ENCODE measurements at places on chromosomes 2 and 18.

- no peak for DNase-seq
Observed at GRCh38 chr2:109655287-109655686, 41.1 kb downstream of the SOWAHC start.

DNA sequence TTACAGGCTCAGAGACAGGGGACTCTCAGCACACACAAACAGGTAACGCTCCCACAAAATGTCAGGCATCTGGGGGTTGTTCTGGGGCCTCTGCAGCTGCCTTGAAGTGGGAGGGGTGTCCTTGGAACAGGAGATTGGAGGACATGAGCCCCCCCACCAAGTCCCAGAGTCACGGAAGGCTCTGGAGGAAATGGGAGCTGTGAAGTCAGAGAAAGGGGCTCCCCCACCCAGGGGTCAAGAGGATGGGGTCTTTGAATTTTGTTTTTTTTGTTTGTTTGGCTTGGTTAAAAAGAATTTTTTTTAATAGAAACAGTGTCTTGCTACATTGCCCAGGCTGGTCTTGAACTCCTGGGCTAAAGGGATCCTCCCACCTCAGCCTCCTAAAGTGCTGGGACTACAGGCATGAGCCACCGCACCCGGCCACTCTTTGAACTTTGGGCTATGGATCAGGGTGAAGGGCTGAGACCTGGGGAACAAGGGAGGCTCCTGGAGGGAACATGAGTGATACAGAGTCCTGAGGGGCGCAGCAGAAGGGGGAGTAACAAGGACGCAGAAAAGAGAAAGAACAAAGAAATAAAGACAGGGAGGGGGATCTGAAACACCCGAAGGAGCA lies 46.8 kb downstream of the TNS1 start:
- no peak for DNase-seq

- no peak for DNase-seq
Observed at GRCh38 chr18:35387152-35387571, 10.0 kb upstream of the ZNF396 start.

DNA sequence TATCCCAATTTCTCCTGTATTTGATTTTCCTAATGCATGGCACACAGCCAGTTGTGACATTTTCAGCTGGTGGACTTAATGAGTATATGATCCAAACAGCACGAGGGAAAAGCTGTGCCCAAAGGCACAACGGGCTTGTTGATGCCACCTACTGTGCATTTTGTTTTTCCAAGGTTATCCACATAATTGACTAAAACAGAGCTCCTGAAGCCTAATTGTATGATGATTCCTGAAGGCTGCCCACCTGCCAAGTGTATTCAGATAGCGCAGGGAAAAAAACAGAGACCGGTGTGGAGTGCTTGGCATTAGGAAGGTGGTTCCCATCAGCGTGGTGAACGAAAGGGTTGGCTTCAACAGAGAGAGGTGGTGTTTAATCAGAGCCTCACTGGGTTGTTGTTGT lies 14.9 kb downstream of the RBMS1 start:
- no peak for DNase-seq

DNA sequence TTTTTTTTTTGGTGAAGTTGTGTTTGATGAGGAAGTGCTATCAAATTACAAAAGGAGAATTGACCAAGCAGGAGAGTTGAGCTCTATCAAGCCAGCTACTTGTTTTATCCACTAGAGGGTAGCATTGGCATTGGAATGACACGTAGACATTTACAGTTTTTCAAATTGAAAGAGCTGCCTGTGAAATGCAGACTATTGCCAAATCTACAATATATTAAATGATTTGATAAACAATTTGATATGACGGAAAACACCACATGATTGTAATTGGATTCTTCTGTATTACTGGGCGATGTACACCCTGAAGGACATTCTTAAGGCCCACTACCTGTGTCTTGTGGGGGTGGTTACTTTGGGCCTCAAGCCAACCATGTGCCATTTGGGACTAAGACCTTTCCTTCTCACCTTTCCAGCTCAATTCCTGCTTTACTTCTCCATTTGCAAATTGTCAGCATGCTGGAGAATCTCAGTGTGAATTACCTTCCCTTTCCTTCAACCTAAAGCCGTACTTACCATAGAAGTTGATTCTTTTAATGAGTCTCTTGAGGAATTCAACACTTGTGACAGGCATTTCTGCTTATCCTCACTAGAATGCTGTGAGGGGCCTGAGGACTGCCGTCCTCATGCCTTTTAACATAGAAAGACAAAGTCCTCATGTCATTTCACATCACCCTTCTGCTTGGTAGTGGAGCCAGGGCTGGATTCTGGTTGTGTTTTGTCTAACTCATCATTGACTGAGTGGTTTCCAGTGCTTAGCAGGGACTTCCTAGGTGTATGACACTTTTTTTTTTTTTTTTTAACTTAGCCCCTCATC lies 134.8 kb upstream of the THUMPD2 start:
- DNase-seq = no peak

DNA sequence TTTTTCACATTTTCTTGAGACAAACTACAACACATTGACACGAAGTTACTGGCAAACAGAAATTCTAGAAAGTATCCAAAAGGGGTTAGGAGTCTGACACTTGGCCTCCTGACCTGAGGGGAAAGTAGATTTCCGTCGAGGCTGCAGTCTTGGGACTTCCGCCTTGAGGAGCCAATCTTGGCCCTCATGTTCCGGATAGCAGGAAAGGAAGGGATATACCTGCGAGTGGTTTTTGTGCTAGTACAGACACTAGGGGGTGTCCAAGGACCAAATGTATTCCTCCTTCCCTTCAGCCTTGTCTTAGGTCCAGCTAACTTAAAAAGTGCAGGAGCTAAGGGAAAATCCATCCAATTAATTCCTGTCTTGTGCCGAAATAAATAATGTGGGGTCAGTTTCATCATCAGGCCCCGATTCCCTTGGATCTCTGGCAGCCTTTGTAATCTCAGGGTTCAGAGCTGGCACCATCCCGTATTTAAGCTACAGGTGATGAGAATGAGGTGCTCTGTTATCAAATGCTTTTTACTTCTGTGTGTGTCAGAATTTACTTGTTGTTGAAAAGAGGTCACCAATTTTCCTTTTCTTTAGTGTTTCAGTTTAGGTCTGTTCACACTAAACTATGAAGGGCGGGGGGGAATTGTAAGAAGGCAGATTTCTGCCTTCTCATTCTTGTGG lies 330.2 kb upstream of the FANCL start:
- no peak for DNase-seq

DNA sequence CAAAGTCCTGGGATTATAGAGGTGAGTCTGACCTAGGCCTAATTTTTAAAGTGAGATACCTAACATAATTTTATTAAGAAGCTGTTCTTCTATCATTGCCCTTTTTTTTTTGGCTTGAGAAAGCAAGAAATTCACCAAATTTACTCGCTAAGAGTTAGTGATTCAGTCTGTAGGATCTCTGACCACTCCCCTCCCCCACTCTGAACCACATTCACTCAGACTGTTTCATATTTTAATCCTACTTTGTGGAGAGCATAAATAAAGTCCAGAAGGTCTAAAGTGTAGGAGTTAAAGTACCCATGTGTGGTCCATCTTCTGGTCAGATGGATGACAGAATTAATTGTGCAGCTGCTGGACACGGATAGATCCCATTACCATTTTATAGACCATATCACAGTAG lies 115.8 kb upstream of the MGAT5 start:
- DNase-seq = no peak

DNA sequence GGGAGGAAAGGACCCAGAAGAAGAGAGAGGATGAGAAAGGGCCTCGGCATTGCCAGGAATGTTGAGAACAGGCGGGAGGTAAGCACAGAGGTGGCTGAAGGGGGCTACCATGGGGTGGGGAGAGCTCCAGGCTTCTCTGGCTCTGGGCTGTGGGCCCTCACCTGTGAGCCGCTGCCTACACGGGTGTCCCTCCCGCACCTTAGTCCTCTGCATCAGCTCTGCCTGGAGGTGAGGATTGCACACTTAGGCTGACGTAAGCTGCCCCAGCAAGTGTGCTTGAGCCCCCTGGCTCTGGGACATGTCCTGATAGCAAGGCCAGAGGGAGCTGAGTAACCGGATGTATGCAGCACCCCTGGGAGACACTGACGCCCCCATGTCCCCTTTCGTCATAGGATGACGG lies 33.9 kb downstream of the TMEM18 start:
- no peak for DNase-seq

DNA sequence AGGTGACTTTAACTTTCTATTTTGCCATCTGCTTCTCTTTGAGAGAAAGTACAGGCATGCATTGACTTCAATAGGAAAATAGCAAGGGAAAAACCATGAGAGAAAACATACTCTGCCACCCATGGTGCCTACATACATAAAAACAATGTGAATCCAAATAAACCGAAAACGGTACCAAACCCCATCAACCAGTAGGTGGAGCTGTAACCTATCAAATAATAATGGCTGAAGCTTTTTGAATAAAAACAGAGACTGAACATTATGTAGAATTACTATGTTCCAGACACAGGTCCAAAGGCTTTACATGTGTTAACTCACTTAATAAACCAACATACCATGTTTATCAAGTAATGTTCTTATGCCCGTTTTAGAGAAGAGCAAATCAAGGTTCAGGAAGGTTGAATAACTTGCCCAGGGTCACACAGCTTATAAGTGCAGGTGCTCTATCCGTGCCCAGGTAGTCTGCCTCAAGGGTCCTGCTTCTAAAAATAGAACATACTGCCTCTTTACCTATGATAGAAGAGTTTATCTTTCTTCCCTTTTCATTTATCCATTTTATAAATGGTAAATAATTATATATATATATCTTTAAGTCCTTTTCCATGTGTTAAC lies 293.9 kb upstream of the SYT4 start:
- DNase-seq = no peak

- no peak for DNase-seq
Observed at GRCh38 chr2:127122361-127123027, 15.5 kb upstream of the BIN1 start.

GRCh38 chr2:128367601-128368359 lies 49.1 kb upstream of the HS6ST1 start:
- no peak for DNase-seq

GRCh38 chr2:10398496-10398895 lies 49.6 kb downstream of the ODC1 start:
- no peak for DNase-seq

DNA sequence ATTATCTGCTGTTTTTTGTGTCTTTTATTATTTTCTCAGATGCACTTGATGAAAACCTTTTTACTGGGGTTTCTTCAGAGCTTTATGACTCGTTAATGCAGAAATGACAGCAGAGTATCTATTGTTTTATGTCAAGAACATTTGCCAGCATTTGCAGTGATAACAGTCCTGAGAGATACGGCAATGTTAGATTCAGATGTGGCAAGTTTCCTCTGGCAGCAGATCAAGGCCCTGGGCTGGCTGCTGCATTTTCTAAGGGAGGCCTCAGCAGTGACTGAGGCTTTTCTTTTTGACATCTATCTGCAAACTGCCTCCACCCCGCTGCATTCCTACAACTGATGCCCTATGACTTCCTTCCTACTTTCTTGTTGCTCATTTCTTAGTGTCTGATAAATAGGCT lies 40.2 kb downstream of the EFEMP1 start:
- DNase-seq = no peak

DNA sequence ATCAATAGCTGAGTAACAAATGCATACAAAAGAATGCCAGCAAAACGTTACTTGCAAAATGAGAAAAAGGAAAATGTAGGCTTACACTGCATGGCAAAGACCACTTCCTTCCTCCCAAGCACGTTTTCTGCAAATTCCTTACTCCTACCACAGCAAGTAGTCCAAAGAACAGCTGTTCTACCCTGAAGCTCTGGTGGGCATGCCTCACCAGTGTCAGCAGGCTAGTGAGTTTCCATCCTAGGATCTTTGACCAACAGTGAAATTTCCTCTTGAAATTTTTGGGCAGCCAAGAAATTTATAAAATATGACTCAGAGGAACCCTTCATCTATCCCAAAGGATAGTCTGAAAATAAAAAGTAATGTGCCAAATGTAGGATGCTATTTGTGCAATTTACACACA lies 123.9 kb downstream of the ZNF532 start:
- DNase-seq = no peak

- no peak for DNase-seq
Observed at GRCh38 chr2:126749537-126749936, 93.6 kb downstream of the GYPC start.

- DNase-seq = no peak
Observed at GRCh38 chr2:31446848-31447247, 32.3 kb upstream of the XDH start.

DNA sequence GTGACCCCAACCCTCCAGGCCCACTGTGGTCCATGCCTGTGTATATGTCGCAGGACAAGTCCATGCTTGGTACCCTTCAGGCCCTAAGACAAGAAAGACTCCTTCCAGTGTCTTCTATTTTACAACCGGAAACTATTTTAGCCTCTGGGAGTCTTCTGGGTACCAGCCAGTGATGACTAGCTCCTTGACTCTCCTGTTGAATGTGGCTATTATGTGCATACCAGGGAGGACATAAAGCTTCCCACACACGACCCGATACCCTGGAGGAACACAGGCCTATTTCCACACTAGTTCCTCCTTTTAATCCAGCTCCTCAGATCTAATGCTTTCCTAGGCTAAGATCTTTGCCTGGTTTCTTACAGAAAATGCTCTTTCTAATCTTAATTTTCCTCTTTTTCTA lies 178.1 kb downstream of the NCKAP5 start:
- DNase-seq = no peak

DNA sequence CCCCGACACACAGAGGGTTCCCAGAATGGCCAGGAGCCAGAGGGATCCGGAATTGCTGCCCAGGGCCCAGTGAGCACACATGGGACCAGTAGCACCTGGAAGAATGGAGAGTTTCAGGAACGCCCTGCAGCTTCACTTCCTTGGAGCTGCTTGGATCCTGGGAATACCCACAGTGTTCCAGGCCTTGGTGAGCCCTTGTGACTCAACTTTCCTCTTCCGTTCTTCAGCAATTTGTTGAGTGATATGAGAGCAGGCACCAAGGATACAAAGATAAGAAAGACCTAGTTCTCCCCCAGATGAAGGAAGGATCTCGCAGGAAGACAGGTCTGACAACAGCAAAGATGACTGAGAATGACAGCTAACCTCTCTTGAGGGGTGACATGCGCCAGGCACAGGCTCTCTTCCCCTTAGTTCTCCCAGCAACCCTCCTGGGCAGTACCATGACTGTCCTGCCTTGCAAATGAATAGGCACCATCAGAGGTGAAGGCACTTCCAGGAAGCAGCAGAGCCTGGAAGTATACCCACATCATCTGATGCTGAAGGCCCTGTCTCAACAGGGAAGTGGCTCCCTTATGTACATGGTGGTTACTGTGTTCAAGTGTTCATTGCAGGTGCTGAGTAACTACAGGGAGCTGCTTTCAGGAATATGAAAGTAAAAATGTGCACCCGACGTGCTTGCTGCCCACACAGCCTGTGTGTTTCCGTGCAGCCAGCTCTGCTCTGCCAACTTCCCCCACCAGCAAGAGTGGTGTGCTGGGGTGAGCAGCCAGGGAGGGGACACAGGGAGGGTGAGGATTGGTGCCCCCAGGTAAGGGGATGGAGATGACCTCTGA lies 116.2 kb downstream of the STPG4 start:
- DNase-seq = no peak
